ENCODE measurements at places on chromosomes 1 and 21. TPM values are rescaled to one million over a fixed set of nuclear protein-coding genes. Genes with fewer than 3 reads are reported as not detected.
A peak's percentile ranks its signal among the peaks of the same experiment; 100 is the strongest.

DNA sequence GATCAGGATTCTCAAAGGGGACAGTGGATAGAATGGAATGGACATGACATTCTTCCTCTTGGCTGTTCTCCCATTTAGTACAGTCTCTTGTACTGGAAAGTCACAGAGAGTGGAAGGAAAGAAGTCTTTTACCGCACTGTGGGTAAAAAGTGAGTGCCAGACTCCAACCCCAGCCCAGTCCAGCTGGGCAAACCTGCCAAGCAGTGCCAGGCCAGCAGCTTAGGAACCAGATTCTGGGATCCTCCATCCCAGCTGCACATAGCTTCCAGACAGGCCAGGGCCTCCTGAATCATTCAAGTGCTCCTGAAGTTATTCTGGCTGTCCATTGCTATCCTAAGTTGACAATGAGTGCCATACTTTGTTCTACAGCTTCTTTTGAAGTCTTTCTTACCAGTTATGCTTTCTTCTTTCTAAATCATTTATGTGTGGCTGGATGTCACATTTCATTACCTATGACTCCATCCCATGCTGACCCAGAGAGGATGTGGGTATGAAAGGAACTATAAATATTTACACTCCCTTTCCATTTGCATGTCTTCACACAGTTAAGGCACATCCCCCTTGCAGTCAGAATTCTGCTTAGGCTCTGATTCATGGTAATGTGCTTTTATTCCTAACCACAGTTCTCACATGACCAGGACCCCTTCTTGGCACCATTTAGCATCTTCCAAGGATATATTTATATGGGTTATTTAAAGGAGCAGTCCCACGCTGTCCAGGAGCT, 88.9 kb downstream of the AK5 start:
- DNase-seq, result peak; percentile 14

Gene CPLANE2
- 2.9 TPM for polyA plus RNA-seq

DNA sequence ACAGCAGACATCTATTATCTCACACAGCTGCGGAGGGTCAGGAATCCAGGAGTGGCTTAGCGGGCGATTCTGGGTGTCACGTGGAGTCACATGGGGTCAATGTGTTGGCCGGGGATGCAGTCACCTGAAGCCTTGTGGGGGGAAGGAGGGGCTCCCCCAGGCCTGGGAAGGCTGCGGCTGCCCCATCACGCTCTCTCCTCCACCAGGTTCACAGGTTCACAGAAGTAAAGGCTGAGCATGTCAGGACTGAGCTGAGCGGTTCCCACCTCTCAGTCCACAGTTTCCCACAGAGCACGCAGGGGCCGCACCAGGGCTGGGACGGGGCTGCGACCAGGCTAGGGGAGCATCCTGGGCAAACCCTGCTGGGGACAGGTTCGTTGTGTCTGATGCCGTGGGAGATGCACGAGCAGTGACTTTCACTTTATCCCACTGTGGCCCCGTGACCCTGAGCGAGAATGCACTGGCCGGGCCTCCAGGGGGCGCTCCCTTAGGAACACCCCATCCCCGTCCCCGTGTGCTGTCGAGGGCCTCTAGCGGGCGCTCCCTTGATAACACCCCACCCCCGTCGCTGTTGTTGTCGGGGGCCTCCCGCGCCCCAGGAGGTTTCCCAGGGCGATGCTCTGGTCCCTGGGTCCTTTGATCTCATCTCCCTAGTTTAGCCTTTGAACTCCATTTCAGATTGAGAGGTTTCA, 73.2 kb upstream of the TRAPPC10 start:
- peak; percentile 61 for DNase-seq

GRCh38 chr1:85172684-85173337, 28.0 kb downstream of the SYDE2 start:
- DNase-seq, result no peak

DNA sequence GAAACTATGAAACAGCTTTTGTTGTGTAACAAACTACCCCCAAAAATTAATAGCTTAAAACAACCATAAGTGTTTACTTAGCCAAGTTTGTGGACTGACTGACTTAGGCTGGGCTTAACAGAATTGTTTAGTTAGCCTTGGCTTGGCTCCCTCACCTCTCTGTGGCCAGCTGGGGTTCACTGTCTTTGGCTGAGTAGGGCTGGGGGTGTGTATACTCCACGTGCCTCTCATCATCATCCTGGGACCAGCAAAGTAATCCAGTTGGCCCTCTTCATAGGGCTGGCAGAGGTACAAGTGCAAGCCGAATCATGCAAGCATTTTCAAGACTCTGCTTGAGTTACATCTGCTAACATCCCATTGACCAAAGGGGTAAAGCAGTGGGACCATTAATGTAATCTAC, 252.3 kb downstream of the BRINP2 start:
- DNase-seq, result peak; percentile 84

GRCh38 chr1:201626629-201627275, 87.8 kb downstream of the NAV1 start:
- DNase-seq, result no peak

Gene SPTA1
- 5.6 TPM for polyA plus RNA-seq

- DNase-seq, result no peak
These were observed 13.7 kb upstream of the ACTRT2 start for GRCh38 chr1:3007298-3008147.

DNA sequence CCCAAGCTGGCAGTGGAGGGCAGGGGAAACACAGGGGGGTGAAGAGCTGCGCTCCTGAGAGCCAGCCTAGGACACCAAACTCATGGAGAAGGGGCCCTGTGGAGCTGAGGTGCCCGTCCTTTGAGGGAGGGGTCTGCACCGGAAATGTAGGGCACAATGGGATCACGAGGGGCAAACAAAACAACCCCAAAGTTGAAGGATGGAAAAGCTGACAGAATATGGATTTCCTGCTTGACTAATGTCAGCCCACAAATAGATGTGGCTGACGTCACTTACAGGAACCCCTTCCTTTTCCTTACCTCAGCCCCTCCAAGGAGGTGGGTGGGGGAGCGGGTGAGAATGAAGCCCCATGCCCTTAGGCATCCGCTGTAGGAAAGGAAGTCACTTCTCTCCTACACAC, 110.9 kb downstream of the KCNN3 start:
- no peak for DNase-seq

GRCh38 chr1:204348722-204349121, 11.0 kb downstream of the PLEKHA6 start:
- peak; percentile 94 for DNase-seq

GRCh38 chr1:21759818-21760217, 23.1 kb downstream of the USP48 start:
- no peak for DNase-seq

- DNase-seq, result no peak
These were observed 527.5 kb upstream of the DAB1 start for GRCh38 chr1:57951390-57951789.

DNA sequence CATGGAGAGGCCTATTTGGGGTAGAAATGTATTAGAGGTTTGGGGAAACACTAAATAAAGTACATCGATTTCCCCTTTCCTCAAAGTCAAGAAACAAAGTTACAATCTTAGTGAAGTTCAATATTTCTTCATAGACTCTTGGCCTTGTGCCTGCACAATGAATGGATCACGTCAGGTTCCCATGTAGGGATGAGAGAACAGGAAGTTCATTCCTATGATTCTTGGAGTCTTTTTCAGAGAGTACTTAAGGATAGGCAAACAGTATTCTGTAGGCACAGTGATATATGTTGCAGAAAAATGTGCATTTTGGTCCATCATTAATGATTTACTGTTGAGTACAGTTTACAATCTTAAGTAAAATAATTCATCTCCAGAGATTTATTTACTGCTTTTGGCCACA, 275.5 kb downstream of the RGS7 start:
- no peak for DNase-seq

DNA sequence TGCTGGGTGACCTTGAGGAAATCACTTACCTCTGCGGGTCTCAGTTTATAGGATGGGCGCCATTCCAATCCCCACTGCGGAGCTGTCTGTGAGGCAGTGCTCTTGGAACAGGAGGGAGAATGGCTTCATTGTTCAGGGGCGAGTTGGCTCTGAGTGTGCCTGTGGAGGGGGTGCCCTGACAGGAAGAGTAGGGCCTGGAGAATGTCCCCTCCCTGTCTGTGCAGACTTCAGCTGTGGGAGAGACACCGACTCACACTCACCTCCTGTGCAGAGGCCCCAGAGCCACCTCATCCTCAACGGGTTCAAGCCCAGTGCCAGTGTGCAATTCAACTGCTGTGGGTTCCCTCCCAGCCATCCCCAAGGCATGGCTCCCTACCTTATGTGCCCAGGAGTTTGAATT, 17.1 kb downstream of the ADORA1 start:
- no peak for DNase-seq

GRCh38 chr1:164671323-164671965, 112.5 kb downstream of the PBX1 start:
- DNase-seq, result no peak

DNA sequence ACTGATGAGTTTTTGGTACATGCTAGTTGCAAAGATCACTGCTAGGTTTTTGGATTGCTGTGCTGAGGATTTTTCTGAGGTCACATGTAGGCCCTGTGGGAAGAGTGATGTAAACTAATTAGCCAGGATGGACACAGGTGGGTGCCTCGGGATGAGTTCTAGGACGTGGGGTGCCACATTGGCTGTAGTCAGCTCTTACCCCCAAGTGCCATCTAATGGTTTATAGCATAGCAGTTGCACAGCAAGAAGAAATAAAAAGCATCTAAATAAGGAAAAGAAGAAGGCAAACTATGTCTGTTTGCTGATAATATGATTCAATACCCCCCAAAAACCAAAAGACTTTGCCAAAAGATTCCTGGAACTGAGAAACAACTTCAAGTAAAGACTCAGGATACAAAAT, 9.8 kb upstream of the OR2T1 start:
- DNase-seq, result no peak

DNA sequence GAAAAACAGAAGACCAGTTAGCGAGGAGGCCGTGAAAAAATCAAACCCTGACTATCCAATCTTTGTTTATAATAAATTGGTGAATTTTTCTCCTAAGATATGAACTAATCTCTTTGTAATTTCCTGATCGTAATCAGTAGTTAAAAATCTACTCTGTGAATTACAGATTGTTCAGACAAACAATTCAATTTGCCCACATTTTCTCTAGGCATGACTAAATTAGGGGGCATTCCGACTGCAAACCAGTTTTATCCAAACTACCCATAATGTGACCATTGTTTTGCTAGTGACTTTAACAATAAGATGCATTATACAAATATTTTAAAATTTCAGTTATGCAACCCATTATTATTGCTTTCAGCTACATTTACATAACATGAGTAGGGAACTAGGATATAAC, 546.9 kb upstream of the ADAMTS5 start:
- no peak for DNase-seq

Gene CD48
- 1.6 TPM for polyA plus RNA-seq

DNA sequence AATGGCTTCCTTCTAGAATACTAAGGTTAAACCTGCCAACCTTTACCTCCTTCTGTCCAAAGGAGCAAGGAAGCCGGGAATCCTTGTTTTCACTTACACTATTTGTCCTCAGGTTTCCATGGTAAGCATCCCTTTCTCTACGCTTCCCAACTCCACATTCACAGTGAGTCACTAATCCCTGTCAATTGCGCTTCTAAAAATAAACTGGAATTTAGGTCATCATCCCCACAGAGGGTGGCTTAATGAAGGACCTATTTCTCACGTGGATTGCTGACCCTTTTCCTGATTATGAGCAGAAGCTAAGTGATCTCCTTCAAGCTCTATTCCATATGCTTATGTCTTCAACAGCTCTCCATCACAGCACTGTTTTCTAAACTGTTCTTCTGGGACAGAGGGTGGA, 39.9 kb upstream of the ABCA4 start:
- peak; percentile 73 for DNase-seq

Gene DISP3
- 0.30 TPM for polyA plus RNA-seq

DNA sequence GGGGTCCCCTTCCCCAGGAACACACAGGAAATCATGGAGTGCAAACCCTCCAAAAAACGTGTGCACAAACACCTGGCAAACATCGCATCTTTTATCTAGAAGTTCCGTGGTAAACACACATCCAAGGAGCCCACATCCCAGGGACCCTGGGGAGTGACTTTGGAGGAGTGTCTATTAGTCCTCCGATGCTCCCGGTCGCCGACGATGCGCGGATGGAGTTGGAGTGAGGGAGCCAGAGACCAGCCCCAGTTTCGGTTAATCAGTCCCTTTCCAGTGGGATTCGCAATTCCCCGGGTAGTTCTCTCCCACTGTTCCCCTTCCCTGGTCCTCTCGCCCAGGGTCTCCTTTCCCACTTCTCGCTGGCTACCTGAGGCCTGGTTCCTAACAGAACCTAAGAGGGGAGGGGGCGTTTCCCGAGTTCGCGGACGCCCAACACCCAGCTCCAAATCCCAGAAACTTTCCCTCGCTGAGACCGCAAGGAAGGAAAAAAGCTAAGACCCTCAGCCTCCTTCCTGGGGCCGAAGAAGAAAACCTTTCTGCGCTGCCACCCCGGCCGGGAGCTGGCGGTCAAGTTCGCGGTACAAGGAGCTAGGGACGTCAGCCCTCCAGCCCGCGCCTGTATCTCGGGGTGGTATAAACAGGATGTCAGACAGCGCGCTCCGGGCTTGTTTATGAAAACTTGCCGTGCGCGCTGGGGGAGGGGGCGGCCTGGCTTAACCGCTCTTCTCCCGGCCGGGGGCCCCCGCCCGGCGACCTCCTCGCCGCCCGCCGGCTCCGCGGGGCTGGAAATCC, 787 bp downstream of the JAK1 start:
- DNase-seq, result peak; percentile 85

Gene LCK
- polyA plus RNA-seq, result 0.60 TPM

DNA sequence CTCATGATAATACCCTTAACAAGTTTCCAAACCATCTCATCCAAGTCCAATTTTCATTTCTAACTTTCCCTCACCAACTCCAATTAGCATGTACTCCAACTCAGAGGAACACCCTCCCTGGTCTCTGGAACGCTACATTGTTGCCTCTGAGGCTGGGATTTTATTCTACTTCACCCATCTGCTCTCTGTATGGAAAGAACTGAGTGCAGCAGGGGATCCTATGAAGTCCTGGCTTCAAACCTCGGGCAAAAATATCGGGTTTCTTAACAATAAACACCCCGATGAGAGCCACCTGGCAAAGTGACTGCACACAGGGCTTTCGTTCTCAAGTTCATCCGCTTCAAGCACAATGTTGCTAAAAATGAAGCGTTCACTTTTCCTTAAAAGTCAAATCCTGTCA, 99.6 kb downstream of the CRB1 start:
- DNase-seq, result peak; percentile 16

- no peak for DNase-seq
These were observed 503.5 kb upstream of the C1orf87 start for GRCh38 chr1:60577029-60577428.

Gene OR6K3
- not detected for polyA plus RNA-seq

GRCh38 chr1:1783320-1783719, 5.0 kb upstream of the NADK start:
- no peak for DNase-seq

GRCh38 chr1:64515427-64515826, 45.5 kb downstream of the CACHD1 start:
- DNase-seq, result peak; percentile 78

Gene LCE1A
- not detected for polyA plus RNA-seq

- DNase-seq, result no peak
These were observed 142.5 kb downstream of the TNR start for GRCh38 chr1:175600721-175601440.

DNA sequence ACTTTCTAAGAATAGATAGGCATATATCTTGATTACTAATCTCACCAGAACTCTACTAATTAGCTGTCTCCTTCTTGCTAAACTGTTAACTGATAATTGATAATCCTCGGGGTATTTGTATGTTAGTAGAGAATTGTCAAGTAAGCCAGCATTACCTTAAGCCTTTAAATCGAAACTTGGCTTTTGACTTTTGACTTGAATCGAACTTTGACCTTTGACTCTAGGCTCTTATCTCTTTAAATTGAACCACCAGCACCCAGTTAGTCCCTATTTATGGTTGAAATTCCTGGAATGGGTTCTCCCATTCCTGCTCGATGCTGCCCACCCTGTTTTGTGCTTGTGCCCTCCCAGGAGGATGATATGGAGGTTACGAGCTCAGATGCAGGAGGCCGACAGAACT, 244.4 kb downstream of the TGFB2 start:
- DNase-seq, result no peak

Gene PLA2G2C
- not detected for polyA plus RNA-seq
